GM10248 (cell line): ENCODE measurements at places on chromosomes 16 and 17.

DNA sequence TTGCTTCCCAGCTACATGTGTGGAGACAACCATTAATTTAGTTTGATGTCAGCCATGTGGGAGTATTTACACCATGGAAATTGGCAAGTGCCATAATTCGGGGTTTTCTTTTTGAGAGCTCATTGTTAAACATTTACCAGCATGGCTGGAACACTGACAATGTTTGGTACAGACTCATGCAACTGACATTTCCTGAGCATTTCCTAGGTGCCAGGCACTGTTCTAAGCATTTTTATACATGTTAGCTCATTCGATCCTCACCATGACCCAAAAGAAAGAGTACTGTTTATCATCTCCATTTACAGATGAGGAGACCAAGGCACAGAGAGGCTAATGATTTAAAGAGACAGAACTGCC, 86.9 kb downstream of the FOXL1 start:
- no peak for DNase-seq

DNA sequence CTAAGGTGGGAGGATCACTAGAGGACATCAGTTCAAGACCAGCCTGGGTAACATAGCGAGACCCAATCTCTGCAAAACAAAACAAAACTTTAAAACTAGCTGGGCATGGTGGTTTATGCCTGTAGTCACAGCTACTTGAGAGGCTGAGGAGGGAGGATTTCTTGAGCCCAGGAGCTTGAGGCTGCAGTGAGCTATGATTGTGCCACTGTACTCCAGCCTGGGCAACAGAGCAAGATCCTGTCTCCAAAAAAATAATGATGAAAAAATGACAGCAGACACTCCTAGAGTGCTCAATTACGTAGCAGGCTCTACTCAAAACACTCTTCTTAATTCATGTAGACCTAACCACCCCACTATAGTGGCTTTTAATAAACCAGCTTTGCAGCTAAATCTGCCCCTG, 12.9 kb downstream of the ERN2 start:
- DNase-seq: no peak

GRCh38 chr16:16006650-16007049, 57.2 kb downstream of the ABCC1 start:
- no peak for DNase-seq

GRCh38 chr16:71626018-71626857, at the start of gene MARVELD3:
TSS of gene MARVELD3 (plus strand) at chr16:71626184. CDS start at chr16:71626230, 46 bp downstream.
- peak; percentile 64 for DNase-seq

GRCh38 chr17:40110026-40110845, 9.8 kb upstream of the NR1D1 start:
- no peak for DNase-seq

DNA sequence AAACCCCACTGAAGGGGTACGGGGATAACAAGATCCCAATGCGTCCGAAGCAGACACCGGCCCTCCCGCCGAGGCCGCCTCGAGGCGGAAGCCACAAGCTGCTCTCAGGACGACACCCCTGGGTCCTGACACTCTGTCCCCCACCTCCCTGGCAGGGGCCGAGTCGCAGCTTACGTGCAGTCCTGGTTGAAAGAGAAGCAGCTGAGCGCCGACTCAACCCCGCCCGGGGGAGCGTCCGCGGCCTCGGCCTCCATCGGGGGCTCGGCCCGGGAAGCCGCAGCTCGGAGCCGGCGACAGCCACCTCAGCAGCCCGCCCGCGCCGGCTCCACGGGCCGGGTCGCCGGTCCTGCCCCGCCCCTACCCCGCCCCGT, at the start of gene WIPI1:
WIPI1 (minus strand) TSS at position 329 of the 371 bp plus-strand sequence; CDS start at position 254, 75 bp downstream.
- DNase-seq: no peak

DNA sequence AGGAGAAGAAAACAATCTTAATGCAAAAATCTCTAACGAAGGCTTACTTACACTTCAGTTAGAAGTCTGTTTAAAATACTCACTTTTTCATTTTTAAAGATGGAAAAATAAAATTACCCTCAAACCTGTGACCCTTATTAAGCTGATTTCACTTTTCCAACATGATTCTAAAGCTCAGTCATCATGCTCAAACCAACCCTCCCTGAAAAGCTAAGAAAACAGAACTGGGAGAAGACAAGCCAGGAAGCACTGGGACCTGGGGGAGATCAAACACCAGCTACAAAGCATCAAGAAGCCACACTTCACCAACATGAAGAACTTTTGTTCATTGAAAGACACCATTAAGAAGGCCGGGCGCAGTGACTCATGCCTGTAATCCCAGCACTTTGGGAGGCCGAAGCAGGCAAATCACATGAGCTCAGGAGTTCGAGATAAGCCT, 88.8 kb downstream of the LITAF start:
- DNase-seq: no peak

DNA sequence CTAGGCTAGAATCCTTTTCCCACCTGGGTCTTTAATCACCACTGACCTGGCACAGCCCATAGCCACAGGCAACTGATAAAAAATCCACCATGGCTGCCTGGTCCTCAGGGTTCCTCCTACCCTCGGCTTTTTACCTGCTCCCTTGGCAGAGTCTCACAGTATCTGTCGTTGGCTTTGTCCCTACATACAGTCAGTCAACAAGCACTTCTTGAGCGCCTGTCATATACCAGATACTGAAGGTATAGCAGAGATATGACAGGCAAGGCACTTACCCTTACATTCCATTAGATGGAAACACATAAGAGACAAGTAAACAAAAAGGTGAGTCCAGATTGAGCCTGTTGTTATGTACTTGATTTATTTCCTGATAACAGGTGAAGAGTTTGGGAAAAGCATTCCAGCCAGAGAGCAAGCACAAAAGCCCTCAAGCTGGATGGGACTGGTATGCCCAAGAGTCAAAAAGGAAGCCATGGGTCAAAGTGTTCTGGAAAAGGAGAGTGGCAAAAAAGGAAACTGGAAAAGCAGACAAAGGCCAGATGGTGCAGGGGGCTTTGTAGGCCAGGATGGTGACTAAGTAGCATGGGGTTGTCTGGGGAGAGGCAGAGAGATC, 247.0 kb downstream of the CHD9NB start:
- no peak for DNase-seq

GRCh38 chr17:32117399-32117798, 24.9 kb upstream of the RHOT1 start:
- DNase-seq: no peak

- no peak for DNase-seq
These were observed 17.3 kb upstream of the CNEP1R1 start for GRCh38 chr16:50007744-50008143.

GRCh38 chr16:66608241-66609138, 4.0 kb downstream of the CMTM3 start:
- peak; percentile 90 for DNase-seq

- no peak for DNase-seq
These were observed 18.9 kb upstream of the RAP1GAP2 start for GRCh38 chr17:2777242-2777867.

- no peak for DNase-seq
These were observed 103.7 kb upstream of the ASIC2 start for GRCh38 chr17:33396818-33397217.

DNA sequence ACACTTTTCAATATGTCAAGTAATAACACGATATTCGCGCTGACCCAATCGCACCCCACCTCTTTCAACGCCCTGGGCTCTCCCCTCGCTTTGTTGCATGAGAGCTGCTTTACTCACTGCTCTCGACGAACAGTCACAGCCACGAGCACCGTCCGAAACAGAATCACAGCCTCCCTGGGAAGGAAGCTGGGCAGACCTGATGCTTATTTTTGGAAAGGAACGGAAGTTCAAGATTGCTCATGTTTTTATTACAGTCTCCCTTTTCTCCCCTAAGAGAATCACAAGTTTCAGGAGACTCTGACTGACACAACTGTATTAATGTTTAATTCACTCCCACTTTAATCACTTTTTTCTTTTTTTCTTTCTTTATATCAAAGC, 67.8 kb downstream of the ANKRD11 start:
- DNase-seq: peak; percentile 77

GRCh38 chr16:77376358-77376757, 58.5 kb downstream of the ADAMTS18 start:
- DNase-seq: peak; percentile 28

GRCh38 chr17:41544491-41544892, 16.4 kb upstream of the KRT19 start:
- DNase-seq: no peak

GRCh38 chr16:64250866-64251265, 871.0 kb downstream of the CDH11 start:
- no peak for DNase-seq

GRCh38 chr17:15281909-15282308, 16.8 kb upstream of the PMP22 start:
- DNase-seq: no peak

DNA sequence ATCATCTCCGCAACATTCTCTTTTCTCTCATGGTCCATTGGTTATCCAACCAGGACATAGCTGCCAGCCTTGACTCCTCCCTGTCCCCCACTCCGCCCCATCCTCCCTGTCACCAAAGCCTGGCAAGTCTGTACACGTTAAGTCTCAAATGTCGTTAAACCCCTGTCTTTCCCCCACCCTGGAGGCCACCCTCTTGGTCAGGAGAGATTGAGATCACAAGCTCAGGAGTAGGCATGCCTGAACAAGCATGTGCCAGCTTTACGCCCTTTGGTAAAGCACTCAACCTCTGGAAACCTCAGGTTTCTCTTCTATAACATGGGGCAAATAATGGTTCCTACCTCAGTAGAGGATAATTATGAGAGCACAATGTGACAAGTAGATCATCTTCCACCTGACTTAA, 38.1 kb upstream of the CCL1 start:
- DNase-seq: no peak

- no peak for DNase-seq
These were observed 19.4 kb downstream of the MYBBP1A start for GRCh38 chr17:4535667-4536258.

GRCh38 chr16:13996778-13997288, 74.3 kb upstream of the MRTFB start:
- no peak for DNase-seq

DNA sequence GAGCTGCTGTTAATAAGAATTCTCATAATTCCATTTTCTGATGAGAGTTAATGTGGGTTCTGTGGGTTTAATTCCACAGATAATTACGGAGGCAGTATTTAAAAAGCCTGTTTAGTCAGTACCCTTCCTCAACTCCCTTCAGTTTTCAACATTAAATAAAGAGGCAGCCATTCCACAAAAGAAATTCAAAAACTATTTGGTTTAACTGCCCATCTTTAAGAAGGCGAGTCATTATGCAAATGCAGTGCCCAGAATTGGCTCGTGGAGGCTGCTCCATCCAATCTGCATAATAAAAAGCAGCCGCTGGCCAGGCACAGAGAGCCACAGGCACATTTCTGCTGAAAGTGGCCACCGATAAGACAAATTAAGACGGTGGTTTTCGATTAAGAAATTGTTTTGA, 194.4 kb upstream of the TOX3 start:
- no peak for DNase-seq

GRCh38 chr17:10149573-10150399, 48.6 kb downstream of the GAS7 start:
- DNase-seq: peak; percentile 41

GRCh38 chr16:63461248-63461841, 1425.1 kb upstream of the CDH8 start:
- no peak for DNase-seq
